Stromal cell of bone marrow (primary cell): ENCODE measurements at places on chromosomes 11 and 22.

DNA sequence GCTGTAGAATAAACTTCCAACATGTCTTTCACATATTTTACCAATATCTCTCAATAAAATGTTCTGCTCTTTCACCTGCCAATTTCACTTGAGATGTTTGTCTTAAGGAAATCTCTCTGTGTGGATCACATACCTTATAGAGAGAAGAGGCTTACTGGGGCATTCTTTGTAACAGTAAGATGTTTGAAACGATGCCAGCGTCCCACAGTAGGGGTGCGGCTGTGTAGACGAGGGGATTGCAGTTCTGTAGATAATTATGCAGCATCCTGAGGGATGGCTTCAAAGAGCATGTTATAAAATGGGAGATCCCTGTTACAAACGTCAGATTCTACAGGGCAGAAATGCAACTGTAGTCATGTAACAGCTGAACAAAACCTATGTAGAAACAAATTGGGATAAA, 200.0 kb downstream of the TBC1D22A start:
- DNase-seq, result no peak

GRCh38 chr11:121095561-121095960, 5.5 kb upstream of the TECTA start:
- DNase-seq, result no peak

GRCh38 chr11:1178906-1179305, 21.2 kb downstream of the MUC5AC start:
- no peak for DNase-seq

GRCh38 chr11:43738600-43739409, 58.3 kb downstream of the HSD17B12 start:
- DNase-seq, result peak; percentile 54

GRCh38 chr11:85347291-85347690, 279.9 kb downstream of the DLG2 start:
- no peak for DNase-seq

GRCh38 chr22:46579751-46580449, 40.3 kb upstream of the GRAMD4 start:
- no peak for DNase-seq

DNA sequence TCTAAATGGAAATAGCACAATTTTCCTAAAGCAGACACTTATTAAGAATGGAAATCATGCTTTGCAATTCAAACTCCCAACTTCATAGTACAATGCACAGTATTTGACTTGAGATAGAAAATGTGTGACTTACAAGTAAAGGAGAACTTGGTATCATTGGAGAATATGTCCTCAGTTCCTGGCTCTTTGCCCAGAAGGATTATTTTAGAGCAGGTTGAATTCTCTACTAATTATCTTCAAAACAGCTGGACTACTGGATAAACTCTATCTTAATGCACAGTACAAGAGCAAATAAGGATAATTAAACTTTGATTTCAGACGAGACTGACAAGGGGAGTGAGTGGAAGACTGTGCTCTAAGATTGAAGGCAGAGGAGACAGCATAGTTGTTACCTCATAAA, 839.4 kb downstream of the OPCML start:
- DNase-seq, result no peak

GRCh38 chr22:46969491-46969890, 207.0 kb downstream of the TBC1D22A start:
- no peak for DNase-seq
